ENCODE measurements at places on chromosomes 6 and 20.
A peak's percentile ranks its signal among the peaks of the same experiment; 100 is the strongest.

- DNase-seq = no peak
- H3K36me3 ChIP-seq = no peaks in the 10 kb centered on the region
- peaks cover 7% of the 10 kb centered on the region for H3K4me1 ChIP-seq
- H3K27ac ChIP-seq = no peak overlapping the region
- peaks cover 21% of the 10 kb centered on the region for H3K27me3 ChIP-seq
Measured at GRCh38 chr20:8094415-8094818, 37.6 kb upstream of the PLCB1 start.

DNA sequence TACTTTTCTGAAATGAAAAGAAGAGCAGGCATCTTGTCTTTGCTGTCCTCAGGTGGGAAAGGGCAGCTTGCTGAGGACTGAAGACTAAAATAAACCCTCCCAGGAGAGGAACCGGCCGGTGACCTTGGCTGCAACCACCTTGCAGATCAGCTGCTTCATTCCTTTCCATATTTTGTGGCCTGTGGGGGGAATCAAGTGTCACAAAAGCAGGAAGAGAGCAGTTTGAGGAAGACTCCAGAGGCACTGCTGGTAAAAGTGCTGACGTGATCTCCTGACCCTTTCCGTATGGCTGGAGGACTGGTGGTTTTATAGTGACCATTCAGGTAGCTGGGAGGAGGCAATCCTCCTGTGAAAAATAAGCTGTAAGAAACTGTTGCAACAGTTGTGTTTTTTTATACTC, 157.0 kb downstream of the PLCB4 start:
- H3K4me1 ChIP-seq = peaks cover 20% of the 10 kb centered on the region
- DNase-seq = no peak
- H3K36me3 ChIP-seq = peaks cover 3% of the 10 kb centered on the region
- H3K27ac ChIP-seq = peak overlapping the region; percentile 1

- H3K36me3 ChIP-seq = peaks cover 3% of the 10 kb centered on the region
- H3K27me3 ChIP-seq = no peaks in the 10 kb centered on the region
- H3K27ac ChIP-seq = peak overlapping the region; percentile 43
- no peak overlapping the region for H3K4me3 ChIP-seq
- no peak for DNase-seq
- peaks cover 10% of the 10 kb centered on the region for H3K4me1 ChIP-seq
Measured at GRCh38 chr6:168909288-168909687, 344.4 kb downstream of the THBS2 start.

GRCh38 chr20:35902545-35902941, 51.8 kb downstream of the SCAND1 start:
- H3K27ac ChIP-seq = peak overlapping the region; percentile 84
- peaks cover 6% of the 10 kb centered on the region for H3K36me3 ChIP-seq
- H3K4me1 ChIP-seq = peaks cover 17% of the 10 kb centered on the region
- DNase-seq = no peak

GRCh38 chr6:67663105-67663895, 971.8 kb upstream of the ADGRB3 start:
- H3K27me3 ChIP-seq = no peaks in the 10 kb centered on the region
- peaks cover 1% of the 10 kb centered on the region for H3K4me1 ChIP-seq
- no peaks in the 10 kb centered on the region for H3K36me3 ChIP-seq
- H3K4me3 ChIP-seq = no peak overlapping the region

DNA sequence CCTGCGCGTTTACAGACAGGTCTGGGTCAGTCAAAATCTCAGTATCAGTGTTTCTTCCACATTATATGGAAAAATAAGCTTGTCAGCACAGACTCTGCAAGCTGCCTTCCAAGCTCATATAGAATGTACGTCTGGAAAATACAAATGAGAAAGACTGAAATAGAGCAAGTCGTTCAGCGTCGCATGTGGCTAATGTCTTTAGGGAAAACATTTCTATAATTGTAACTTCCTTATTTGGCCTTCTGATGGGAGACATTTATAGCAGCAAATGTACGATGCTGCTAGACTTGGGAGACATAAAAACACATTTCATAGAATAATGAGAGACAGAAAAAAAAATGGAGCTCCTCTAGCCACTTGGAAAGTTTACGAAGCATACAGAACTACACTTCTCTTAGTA, 122.2 kb downstream of the KIF16B start:
- H3K4me3 ChIP-seq = no peak overlapping the region
- no peak overlapping the region for H3K27ac ChIP-seq
- DNase-seq = no peak
